NCI-H2029 (cell line): ENCODE measurements at places on chromosomes 6 and 20.
A peak's percentile ranks its signal among the peaks of the same experiment; 100 is the strongest.

DNA sequence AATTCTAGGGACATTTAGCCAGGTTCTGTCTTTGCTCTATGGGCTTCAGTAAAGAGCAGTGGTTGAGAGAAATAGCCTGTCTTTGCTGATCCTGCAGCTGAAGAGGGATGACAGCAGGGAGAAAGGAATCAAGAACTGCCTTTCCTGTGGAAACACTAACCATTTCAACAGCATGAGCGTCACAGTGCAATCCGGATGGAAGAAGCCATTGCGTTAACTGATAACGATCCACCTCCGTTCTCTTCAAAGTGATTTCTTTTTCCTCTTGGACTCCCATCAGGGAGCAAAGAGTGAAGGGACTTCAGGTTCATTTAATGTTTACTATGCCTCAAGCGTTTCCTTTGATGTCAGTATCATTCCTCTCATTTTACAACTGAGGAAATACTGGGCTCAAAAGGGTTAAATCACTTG is 35.2 kb upstream of the EEF1E1 start:
- DNase-seq = no peak

DNA sequence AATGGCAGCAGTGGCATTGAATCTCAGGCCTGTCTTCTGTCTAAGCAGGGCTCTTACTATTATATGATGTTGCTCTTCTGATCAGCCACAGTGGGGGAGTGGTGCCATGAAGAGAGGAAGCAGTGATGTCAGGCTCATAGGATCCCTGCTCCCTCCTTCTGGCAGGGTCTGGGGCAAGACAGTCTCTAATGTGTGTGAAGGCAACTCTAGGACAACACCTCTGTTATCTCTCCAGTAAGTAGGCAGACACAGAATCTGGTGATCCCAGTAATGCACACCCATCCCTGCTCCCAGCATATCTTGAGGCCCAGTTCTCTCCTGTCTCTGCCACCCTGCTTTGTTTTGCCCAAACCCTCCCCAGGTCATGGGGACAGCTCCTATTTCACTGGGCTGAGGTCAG is 8.8 kb downstream of the C20orf202 start:
- DNase-seq = no peak

DNA sequence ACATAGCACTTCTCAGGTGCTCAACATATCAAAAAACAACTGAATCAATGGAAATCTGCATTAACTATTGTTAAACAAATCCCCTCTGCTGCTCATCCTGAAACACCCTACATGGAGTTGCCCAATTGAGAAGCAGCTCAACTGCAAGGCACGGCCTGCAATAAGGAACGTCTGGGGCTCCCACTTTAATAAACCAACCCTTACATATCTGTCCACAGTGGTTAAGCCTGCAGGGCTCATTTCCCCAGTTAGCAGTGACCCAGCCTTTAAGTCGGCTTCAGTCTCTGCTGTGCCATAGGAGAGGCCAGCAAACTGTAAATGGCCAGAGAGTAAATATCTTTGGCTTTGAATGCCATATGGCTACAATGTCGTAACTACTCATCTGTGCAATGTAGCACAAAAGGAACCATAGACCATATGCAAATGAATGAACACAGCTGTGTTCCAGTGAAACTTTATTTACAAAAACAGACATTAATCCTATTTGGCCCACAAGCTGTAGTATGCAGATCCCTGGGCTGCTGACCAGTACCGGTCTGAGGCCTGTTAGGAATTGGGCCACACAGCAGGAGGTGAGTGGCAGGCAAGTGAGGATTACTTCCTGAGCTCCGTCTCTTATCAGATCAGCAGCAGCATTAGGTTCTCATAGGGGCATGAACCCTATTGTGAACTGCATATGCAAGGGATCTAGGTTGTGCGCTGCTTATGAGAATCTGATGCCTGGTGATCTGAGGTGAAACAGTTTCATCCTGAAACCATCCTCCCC is 522.7 kb upstream of the CDH4 start:
- DNase-seq = no peak

DNA sequence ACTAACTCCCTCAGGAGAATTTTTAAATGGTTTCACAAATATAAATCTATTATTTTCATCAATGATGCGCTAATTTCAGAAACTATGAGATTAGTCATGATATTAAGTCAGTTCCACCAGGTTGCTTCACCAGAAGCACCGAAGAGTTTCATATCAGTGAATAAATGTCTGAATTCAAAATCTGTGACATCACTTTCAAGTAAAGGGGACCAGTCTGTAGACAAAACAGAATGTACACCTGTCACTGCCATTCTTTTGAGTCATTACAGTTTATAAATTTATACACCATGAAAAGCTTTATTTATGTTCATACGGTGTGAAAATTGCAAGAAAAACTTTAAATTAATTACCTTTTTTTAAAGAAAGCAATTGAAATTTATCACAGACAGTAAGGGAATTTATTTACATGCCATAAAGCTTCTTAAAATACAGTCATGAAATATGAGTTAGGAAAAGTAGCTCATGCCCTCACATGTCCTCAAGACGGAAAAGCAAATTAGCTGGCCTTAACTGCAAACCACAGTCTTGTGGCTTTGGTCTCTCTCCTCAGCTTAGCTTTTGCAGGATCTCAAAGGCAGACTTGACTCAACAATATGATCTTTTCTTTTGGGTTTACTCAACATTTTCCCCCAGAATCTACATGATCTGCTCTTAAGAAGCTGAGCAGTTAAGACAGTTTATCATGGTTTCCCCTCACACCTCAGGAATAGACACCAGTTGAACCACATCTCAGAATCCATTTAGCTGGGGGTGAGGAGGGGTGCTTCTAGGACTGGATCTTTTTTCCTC is 177.7 kb upstream of the MCHR2 start:
- DNase-seq = no peak

DNA sequence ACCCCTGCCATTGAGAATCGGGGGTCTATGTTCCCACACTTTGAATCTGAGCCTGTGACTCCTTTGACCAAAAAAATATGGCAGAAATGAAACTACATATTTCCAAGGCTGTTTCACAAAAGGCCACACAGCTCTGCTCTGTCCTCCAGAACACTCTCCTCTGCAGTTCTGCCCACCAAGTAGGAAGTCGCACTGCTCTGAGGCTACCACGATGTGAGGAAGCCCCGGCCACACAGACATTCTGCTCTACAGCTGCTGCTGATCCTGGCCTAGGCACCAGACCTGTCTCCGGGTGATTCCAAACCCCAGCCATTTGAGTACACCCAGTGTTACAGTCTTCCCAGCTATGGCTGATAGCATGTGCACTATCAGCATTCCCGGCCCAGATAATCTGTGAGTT is 85.1 kb downstream of the LYRM4 start:
- no peak for DNase-seq

DNA sequence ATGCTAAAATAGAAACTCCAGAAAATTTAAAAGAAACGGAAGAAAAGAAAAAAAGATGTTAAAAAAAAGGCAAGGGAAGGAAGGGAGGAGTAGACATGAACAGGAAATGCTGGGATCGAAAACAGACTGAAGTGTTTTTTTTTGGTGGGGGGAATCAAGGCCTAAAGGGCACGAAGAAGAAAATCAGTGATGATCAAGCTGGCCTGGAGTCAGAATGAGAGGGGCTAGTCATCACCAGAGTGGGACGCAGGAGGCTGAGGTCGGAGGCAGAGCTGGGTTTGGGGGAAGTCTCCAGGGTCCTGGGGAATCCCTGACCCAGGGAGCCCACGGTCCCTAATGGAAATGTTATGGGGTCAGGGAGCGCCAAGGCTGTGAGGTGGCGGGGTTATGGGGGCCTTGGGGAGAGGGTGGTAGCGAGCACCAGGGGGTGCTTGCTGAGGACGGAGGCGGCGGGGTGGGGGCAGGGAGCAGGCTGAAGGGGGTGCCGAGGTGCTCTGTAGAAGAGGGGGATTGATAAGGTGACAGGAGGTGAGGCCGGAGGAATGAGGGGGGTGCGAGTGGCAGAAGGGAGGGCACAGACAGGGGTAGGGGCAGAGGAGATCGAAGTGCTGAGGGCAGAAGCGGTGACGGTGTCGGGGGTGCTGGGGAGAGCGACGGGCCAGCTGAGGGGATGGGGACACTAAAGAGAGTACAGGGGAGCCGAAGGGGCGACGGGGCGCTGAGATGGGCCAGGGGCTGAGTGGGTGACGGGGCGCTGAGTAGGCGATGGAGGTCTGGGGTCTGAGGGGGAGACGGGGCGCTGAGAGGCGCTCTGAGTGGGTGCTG is 684 bp downstream of the ZNFX1 start:
- no peak for DNase-seq

DNA sequence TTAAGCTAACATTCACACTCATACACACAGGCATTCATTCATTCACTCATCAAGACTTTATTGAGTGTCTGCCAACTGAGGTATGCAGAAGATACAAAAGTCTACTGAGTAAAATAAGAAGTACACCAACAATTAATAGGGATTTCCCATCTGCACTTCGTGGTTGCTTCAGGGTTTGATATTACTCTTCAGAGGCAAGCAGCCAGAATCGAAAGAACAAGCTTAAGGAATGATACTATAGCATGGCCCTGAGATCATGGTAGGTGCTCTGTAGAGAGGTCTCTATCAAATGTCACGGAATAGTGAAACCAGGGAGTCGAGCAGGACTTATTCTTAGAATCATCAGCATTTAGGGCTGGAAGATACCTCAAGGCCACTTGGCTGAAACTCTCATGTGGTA is 135.4 kb downstream of the NRN1 start:
- DNase-seq = no peak

GRCh38 chr20:51128198-51128597 is 105.3 kb upstream of the KCNG1 start:
- no peak for DNase-seq

- peak; percentile 81 for DNase-seq
These were observed 16.4 kb upstream of the ENPP4 start for GRCh38 chr6:46113370-46113769.

GRCh38 chr6:160063771-160064413 is 57.7 kb upstream of the SLC22A1 start:
- DNase-seq = no peak

DNA sequence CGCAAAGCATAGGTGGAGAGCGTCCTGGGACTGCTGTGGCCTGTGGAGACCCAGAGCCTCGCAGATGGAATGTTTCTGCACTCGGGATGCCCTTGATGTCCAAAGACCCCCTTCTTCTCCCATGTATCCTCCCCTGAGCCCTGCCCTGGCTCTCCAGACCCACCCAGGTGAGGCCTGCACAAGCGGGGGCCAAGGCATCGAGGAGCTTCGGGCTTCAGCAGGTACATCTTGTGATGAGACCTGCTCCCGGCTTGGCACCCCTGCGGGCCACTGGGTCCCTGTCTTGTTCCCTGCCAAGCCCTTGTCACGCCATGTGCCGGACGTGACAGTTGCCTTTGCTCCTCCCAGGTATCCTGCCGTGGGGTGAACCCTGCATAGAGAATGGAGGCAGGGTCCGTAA is 85.2 kb downstream of the RAMACL start:
- no peak for DNase-seq

GRCh38 chr6:166005944-166006899 is 161.4 kb downstream of the TBXT start:
- no peak for DNase-seq

DNA sequence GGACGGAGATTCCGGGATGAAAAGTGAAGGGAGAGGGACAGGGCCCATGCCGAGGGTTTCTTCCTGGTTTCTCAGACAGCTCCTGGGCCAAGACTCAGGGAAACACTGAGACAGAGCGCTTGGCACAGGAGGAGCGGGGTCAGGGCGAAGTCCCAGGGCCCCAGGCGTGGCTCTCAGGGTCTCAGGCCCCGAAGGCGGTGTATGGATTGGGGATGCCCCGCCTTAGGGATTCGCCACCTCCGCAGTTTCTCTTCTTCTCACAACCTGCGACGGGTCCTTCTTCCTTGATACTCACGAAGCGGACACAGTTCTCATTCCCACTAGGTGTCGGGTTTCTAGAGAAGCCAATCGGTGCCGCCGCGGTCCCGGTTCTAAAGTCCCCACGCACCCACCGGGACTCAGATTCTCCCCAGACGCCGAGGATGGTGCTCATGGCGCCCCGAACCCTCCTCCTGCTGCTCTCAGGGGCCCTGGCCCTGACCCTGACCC is 55.0 kb upstream of the HLA-A start:
- DNase-seq = no peak

GRCh38 chr6:57147955-57148858 is 23.9 kb upstream of the BAG2 start:
- no peak for DNase-seq

DNA sequence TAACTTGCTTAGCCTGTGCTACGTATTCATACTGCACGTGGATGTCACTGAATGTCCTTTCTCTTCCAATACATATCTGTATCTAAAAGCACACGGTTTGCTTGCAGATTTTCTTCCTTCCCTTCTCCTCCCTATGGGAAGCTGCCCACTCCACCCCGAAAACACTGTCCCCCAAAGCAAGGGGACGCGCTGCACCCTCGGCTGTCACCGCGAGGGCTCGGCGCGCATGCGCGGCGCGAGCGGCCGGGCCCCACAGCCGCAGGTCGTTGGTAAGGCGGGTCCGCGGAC is 659 bp downstream of the TMX4 start:
- peak; percentile 70 for DNase-seq

GRCh38 chr20:51752343-51752951 is 15.7 kb downstream of the ATP9A start:
- DNase-seq = no peak

DNA sequence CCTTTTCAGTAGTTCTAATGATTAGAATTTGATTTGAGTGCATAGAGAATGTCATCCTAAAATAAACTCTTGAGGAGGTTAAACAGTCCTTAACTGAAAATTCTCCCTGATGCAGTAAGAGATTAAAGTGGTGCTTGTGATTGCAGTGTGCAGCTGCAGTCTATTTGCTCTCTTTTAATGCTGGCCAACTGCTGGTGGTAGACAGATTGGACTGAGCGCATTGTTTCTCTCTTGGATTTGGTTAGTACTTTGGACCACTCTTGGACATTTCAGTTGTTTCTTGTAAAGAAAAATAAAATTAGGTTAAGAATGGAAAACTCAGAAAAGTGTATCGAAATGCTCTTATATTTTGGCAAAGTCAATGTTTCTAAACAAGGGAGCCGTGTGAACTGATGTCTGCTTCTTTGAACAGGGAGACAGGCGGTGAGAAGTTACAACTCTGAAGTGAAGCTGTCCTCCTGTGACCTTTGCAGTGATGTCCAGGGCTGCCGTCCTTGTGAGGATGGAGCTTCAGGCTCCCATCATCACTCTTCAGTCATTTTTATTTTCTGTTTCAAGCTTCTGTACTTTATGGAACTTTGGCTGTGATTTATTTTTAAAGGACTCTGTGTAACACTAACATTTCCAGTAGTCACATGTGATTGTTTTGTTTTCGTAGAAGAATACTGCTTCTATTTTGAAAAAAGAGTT is 127.2 kb downstream of the CD109 start:
- peak; percentile 50 for DNase-seq

DNA sequence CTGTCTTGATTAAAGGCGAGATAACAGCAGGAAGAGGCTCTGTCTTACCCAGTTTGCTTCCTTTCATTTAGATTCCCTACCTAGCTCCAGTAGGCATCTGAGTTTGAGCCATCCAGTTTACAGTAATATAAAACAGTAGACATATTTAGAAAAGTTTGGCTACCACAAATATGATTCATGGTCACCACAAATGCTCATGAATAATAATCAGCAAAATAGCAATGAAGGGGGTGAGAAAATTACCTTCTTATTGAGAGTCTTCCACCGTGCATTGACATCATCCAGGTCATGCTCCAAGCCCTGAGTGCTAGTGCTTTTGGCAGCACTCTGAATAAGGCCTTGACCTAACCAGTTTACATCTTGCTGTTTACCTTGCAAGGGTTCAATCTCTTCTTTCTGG is 106.2 kb downstream of the DST start:
- no peak for DNase-seq
